ENCODE measurements at places on chromosomes 5 and 9.

DNA sequence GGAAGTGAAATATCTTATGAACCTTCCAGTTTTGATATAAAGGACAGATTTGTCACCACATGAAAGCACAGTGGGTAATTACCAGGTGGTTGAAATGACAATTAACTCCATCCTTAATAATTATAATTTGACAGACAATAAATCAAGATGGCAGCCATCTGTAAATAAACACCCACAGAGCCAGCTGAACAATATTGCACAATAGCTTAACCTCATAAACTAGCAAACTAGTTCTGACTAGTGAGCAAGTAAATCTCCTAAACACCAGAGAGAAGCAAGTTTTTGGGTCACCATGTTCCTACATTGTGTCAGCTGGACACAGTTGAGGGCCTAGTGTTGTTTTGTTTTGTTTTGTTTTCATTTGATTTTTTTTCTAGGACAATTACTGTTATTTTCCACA lies 577.4 kb downstream of the ACTL7B start:
- DNase-seq = no peak

- no peak for DNase-seq
These were observed 215.0 kb downstream of the VPS13A start for GRCh38 chr9:77392328-77392727.

GRCh38 chr5:52148679-52149078 lies 639.0 kb upstream of the ITGA1 start:
- DNase-seq = no peak

DNA sequence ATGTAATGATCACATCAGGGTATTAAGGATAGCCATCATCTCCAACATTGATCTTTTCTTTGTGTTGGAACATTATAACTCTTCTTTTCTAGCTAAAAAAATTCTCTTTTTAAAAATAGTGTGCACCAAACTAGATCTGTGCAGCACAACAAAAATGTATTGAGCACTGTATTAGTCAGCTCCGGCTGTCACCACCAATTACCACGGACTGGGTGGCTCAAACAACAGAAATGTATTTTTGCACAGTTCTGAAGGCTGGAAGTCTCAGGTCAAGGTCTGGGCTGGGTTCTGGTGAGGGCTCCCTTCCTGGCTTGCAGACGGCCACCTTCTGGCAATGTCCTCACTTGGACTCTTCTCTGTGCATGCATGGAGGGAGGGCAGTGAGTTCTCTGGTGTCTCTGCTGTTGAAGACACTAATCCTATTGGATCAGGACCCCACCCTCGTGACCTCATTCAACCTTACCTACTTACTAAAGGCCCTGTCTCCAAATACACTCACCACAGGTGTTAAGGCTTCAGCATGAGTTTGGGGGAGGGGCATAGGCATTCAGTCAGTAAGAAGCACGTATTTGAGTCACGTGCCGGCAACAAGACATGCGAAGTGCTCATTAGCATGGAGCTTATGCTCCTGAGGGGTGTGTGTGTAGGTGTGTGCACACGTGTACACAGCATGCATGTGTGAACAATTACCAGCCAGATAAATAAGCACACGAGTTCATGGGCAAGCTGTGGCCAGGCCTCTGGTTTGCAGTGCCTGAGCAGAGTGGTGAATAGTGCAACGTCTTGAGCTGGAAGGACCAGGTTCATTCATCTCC lies 89.4 kb upstream of the SH3PXD2B start:
- DNase-seq = no peak

- no peak for DNase-seq
These were observed 1096.9 kb upstream of the NUDT12 start for GRCh38 chr5:104659497-104659896.

- no peak for DNase-seq
These were observed 14.6 kb downstream of the SEPTIN8 start for GRCh38 chr5:132762246-132763000.

DNA sequence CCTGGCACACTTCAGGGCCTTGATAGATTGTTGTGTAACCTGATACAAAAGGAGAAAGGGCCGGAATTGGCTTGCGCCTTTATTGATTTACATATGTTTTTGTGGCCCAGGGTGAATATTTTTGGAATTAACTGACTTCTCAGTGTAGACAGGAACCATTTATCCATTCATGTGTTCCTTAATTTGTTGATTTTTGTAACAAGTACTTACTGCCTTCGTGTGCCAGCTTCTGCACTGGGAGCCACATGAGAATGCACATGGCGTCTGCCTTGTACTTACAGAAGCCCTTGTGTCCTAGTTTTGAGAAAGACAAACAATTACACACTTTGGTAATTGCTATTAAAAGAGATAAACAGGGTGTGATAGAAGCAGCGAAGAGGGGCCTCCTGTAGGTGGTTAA lies 26.4 kb downstream of the EHMT1 start:
- no peak for DNase-seq

- no peak for DNase-seq
These were observed 426.5 kb downstream of the CTNND2 start for GRCh38 chr5:11477786-11478185.

DNA sequence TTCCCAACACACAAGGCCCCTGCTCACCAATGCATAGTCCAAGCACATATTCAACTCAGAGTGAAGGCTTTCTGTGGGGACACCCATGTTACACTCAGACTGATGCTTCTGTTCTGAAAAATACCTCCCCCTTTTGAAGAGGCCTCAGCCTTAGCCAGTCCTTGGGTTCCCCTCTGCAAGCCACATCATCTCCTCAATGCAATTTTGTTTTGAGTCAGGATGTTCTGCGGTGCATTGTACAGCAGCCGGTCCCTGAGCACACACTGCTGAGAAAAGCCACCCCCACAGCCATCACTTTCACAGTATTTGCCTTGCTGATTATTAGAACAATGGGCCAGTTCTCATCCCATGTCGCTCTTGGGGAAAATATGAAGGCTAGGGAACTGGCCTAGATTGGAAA lies 241.2 kb downstream of the FAM114A2 start:
- no peak for DNase-seq

- DNase-seq = no peak
These were observed 205.0 kb upstream of the IER5L start for GRCh38 chr9:129383019-129383560.

GRCh38 chr9:120761006-120761405 lies 32.2 kb downstream of the FBXW2 start:
- DNase-seq = no peak

DNA sequence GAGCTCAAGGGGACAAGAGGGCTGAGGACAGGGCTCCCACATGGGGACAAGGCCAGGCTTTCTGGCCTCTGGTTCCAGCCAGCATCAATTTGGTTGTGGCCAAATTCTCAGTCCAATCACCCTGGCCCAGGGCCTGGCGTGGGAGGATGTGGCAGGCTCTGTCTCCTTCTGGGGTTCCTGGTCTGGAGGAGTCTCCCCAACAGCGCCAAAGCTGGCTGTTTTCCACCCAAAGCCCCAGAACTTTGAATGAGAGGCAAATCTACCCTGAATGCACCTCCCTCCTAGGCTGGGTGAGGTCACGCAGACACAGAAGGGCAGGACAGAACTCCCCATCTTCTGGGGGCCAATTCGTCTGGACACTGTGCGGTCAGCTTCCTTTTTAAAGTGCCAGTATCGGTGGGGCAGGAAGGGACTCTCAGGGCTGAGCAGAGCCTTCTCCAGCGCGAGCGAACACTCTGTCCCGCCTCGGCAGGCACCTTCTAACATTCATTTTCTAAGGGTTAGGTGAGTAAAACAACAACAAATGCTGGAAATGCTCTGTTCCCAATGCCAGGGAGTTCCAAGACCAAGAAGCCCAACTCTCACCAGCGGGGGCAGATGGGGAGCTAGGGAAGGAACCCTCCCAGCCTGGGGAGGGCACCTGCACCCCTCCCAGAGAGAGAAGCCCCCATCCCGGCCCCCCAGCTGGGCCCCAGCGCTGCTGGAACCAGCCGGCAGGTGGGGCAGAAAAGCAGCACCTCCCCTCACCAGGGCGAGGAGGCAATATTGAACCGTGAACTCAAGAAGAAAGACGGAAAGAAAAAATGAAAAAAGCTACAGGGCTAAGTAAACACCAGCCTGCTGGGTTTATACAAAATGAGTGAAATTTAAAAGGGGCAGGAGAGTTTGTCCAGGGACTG lies 3.7 kb upstream of the DPM2 start:
- no peak for DNase-seq

DNA sequence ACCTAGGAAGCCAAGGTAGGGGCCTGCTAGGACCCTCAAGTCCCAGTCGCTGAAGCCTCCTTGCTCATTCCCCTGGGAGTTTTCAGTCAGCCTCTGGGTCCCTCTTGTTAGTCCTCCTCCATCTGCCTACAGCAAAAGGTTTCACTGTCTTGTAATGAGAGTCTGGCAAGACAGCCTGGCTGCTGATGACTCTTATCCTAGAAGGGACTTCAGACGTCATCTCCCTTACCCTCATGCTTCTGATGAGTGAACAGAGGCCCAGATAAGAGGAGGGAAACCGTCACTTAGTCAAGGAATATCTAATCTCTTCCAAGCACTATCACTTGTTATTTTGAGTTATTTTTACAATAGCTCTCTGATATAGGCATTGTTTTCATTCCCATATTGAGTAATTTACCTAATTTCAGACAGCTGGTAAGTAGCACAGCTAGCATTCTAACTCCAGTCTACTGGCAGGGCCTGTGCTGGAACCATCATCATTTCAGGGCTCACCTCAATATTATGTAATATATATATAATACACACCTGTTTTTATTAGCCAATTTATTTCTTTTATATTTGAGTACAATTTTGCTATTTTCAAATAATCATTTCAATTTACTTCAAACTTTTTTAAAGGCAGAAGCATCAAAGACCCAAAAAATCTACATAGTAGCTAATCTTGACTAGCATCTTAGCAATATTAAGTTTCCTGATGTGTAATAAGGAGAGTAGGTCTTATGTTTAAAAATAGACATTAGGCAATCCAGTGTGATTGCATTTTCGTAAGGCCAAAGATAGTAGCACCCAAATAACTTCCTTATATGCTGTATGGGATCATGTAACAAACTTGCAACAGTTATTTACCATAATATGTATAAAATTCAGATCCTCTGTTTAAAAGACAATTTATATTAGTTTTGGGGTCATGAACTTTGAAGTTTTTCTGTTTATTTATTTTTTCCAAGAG lies 7.9 kb downstream of the CMYA5 start:
- DNase-seq = no peak

- DNase-seq = no peak
These were observed 532.0 kb upstream of the GRAMD2B start for GRCh38 chr5:125891061-125891725.

GRCh38 chr9:134420974-134421432 lies 94.7 kb downstream of the RXRA start:
- no peak for DNase-seq

DNA sequence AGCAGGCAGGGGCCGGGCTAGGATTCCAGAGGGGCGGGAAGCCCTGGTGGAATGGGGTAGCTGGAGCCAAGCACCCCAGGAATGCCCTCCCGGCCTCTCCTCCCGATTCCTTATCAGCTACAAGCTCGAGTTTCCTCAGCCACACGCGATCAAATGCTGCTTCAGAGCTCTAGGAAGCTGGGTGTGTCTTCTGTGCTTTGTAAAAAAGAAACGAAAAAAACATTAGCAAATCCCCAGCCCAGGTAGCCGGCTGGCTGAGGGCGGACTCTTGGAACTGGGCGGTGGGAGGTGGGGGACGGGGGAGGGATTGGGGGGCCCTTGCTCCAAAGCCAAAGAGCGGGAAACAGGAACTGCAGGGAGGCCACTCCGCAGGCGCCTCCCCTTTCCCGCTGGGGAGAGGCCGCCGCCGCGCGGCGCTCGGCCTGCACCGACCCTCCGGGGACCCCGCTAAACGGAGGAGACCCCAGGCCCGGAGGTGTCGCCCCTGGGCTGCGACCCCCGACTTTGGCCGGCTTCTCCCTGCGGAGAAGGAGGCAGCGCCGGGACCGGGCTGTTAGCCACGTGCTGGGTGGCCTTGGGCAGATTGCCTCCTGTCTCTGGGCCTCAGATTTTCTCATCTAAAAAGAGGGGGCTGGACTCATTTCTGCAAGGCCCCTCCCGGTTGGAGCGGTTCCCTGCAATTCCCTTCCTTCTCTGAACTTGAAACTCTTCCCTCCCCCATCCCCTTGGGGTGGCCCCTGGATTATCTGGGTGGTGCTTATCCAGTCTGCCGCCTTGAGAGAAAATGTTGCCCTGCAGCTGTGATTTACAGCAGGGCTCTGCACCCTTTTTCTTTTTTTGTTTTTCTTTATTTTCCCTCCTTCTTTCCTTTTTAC lies 40.9 kb upstream of the FABP6 start:
- DNase-seq = no peak
